Stomach (tissue), 19 donors: ENCODE measurements at places on chromosomes 3 and 15. TPM values are rescaled to one million over a fixed set of nuclear protein-coding genes. Genes with fewer than 3 reads are reported as not detected.

DNA sequence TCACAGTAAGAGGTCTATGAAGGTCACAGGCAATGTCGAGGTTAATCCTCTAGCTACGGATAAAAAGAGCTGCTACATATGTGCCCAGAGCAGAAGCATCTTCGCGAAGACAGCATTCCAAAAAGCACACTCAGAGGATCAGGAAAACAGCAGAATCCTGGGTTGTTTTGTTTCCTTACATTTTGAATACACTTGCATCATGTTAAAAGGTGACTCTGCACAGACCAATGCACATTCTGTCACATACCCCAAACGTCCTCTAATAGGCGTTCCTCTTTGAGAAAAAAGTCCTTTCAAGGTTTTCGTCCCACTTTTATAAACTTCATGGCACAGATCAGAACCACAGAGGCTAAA, 52.7 kb downstream of the VGLL4 start:
- H3K27me3 ChIP-seq = no peaks in the 10 kb centered on the region
- peak overlapping the region; percentile 78 for H3K27ac ChIP-seq
- H3K4me1 ChIP-seq = peaks cover 47% of the 10 kb centered on the region
- no peak overlapping the region for H3K4me3 ChIP-seq
- no peak for DNase-seq
- no peaks in the 10 kb centered on the region for H3K36me3 ChIP-seq

DNA sequence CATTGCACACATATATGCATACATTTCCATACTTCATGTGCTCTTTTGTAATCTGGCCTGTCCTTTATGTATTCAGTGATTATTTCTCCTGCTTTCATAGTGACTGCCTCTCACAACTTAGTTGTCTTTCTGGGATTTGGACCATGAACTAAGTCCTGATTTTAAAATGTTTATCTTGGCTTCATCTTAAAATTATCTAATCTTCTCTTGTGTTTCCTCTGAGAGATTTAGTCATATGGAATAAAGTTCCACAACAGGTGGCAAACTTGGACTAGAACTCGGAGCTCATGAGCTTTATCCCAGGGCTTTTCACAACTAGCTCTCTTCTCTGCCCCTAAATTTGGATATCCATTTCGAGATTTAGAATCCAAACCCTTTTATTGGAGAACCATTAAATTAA, 44.3 kb downstream of the U2SURP start:
- H3K4me1 ChIP-seq = no peaks in the 10 kb centered on the region
- H3K27ac ChIP-seq = no peak overlapping the region
- no peak overlapping the region for H3K4me3 ChIP-seq
- H3K27me3 ChIP-seq = no peaks in the 10 kb centered on the region
- DNase-seq = no peak

GRCh38 chr15:36966708-36967107, 133.6 kb downstream of the MEIS2 start:
- no peak overlapping the region for H3K27ac ChIP-seq
- H3K4me1 ChIP-seq = peaks cover 12% of the 10 kb centered on the region
- no peaks in the 10 kb centered on the region for H3K36me3 ChIP-seq
- H3K4me3 ChIP-seq = no peak overlapping the region
- H3K27me3 ChIP-seq = no peaks in the 10 kb centered on the region

The TMEM43 gene
- total RNA-seq = 29.5 TPM
